ENCODE measurements at places on chromosomes 13 and 19.

GRCh38 chr13:68380041-68380973, 1150.2 kb upstream of the PCDH9 start:
- no peak for DNase-seq

DNA sequence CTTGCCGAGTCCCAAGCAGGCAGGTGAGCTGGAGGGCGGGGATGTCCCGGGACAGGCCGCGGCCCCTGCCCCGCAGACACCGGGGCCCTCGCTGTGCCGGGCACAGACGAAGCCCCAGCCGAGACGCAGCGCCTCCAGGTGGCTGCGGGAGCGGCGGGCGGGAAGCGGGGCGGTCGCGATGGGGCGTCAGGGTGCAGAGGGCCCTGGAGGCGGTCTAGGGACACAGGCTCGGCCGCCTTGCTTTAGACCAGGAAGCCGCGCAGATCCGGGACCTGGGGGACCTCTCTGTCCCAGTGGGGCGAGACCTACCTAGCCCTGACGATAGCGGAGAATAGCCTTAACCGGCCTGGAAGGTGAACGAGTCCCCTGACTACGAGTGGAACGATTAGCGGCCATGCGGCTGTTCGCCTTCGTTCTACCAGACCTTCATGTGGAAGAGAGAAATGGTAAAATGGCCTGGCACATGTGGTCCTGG, 4.2 kb upstream of the ZNF564 start:
- DNase-seq, result peak; percentile 27

DNA sequence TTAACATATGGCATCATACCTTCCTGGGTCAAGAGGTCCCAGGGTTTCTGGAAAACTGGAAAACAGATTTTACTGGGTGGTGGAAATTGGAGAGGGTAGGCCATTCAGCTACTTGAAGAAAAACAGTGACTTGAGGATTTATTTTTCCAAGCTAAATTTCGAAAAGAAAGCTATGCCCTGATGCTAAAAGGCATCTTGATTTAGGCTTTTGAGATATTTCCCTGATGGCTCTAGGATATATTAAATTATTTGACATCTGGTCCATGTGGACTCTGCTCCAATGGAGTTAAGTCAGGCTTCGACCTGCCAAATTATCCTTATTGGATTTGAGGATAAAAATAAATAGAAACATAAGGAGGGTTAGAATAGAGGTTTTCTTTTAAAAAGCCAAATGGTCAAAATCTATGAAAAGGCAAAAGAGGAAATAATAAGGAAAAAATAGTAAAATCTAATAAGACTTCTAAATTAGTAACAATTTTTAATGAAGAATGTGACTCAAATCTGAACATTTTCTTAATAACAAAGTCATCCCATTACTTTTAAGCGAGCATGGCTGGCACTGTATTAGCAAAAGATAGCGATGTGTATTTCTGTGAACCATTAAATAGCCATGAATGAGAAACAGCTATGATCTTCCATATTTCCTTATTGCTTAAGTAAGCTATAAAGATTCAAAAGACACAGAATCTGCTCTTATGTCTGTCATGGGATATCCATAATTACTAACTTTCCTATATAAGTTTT, 190.0 kb upstream of the MIR17HG start:
- no peak for DNase-seq

DNA sequence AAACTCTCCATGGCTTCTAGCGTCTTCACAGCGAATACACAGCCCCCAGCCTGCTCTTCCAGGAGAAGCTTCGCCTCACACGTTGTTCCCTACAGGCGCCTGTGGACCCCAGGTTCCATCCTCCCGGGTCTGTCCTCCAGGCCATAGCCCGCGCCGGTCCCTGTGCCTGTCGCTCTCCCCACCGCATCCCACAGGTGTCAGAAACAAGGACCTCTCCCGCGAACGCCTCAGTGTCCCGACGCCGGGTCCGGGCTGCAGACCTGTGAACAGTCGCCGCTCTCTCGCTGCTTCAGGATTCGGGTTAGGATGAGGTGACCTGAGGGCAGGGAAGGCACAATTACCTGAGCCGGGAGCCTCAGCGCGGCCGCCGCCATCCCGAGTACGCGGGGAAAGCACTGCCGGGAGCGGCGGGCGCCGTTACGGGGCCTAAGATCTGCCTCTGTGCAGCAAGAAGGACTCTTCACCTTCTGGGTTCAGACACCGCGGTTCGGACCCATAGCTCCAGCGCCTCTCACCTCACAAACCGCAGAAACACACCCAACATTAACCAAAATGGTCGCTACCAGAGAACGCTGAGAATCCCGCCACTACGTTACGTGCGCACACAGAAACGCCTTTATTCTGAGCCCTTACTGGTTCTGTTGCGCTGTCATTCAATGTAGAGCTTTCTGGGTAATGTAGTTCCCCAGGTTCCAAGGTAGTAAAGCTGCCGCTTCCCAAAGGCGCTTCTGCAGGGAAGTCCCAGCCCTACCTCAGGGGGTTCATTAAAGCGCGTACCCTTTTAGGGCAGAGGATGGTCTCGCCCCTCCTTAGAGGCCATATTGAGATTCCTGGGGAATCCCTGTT, at the start of gene ZNF418:
ZNF418 (minus strand) TSS at position 583 of the 846 bp plus-strand sequence. CDS start 1,580 bp downstream, outside the sequence.
- DNase-seq, result peak; percentile 58

GRCh38 chr13:31213651-31214289, 14.0 kb downstream of the B3GLCT start:
- no peak for DNase-seq

DNA sequence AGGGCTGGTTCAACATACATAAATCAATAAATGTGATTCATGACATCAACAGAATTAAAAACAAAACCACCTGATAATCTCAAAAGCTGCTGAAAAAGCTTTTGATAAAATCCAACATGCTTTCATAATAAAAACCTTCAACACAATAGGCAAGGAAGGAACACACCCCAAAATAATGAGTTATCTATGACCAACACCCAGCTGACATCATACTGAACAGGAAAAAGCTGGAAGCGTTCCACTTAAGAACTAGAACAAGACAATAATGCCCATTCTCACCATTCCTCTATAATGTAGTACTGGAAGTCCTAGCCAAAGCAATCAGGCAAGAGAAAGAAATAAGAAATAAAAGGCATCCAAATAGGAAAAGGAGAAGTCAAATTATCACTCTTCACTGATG, 116.2 kb upstream of the FREM2 start:
- no peak for DNase-seq

GRCh38 chr13:59409211-59409610, 754.5 kb downstream of the DIAPH3 start:
- DNase-seq, result peak; percentile 86

DNA sequence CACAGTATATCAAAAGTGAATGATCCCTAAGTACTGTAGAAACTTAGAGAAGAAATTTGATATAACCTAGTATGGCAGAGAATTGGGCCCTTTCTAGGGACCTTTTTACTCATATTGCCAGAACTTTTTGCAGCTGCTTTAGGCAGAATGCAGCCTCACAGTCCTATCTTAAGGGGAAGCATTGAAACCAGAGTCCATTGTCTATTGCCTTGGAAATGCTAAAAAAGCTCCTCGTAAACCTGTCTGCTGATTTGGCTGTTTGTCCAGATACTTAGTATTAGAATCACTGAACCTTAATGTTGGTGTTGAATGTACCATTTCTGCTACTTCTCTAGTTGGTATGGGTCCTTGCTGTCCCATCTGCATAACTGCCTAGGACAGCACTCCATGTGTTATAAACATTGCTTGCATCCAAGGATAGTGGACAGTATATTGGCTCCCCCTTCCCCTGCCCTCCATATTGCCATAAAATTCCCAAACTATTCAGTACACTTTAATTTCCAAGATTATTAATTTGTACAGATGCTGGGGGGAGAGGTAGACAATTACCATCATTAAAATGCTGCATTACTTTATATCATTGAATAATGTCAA, 36.1 kb downstream of the LSM14A start:
- no peak for DNase-seq

All from left ventricle myocardium superior (tissue), 1 donor.